ENCODE measurements at places on chromosomes 1 and 21. TPM values are rescaled to one million over a fixed set of nuclear protein-coding genes. Genes with fewer than 3 reads are reported as not detected.

DNA sequence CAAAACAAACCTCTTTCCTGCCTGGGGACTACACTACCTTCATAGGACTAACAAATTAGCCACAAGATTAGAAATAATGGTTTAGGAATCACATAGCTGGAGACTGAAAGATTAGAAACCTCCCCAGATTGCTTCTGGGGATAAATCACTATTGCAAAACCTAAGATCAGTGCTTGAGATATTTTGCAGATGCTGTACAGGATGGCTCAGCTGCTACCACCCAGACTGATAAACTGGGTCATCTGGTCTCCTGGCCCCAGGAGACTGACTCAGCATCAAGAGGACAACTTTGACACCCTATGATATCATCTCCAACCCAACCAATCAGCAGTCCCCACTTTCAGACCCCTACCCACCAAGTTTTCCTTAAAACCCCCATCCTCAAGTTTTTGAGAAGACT is 137.0 kb downstream of the LRRC53 start:
- no peaks in the 10 kb centered on the region for H3K36me3 ChIP-seq
- H3K4me1 ChIP-seq, result no peaks in the 10 kb centered on the region
- no peak overlapping the region for H3K27ac ChIP-seq
- no peak overlapping the region for H3K4me3 ChIP-seq
- DNase-seq, result no peak

DNA sequence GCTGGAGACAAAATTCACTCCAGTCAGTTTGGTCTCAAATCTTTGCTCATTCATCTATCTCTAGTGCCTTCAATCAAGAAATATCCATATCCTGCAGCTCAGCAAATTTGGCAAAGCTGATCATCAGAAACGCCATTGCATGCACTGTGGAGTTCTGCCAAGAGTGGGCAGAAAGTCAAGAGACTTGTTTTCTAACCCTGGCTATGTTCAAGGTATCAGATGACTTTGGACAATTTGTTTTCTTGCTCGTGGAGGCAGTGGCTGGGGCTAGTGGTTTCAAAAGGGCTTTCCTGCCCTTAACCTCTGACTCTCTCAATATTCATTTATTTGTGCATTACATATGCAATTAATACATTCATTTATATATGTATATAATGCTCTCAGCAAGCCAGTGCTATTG is 12.8 kb upstream of the LRRC52 start:
- no peaks in the 10 kb centered on the region for H3K4me1 ChIP-seq
- H3K27me3 ChIP-seq, result no peaks in the 10 kb centered on the region
- no peaks in the 10 kb centered on the region for H3K36me3 ChIP-seq
- no peak overlapping the region for H3K27ac ChIP-seq
- no peak for DNase-seq

DNA sequence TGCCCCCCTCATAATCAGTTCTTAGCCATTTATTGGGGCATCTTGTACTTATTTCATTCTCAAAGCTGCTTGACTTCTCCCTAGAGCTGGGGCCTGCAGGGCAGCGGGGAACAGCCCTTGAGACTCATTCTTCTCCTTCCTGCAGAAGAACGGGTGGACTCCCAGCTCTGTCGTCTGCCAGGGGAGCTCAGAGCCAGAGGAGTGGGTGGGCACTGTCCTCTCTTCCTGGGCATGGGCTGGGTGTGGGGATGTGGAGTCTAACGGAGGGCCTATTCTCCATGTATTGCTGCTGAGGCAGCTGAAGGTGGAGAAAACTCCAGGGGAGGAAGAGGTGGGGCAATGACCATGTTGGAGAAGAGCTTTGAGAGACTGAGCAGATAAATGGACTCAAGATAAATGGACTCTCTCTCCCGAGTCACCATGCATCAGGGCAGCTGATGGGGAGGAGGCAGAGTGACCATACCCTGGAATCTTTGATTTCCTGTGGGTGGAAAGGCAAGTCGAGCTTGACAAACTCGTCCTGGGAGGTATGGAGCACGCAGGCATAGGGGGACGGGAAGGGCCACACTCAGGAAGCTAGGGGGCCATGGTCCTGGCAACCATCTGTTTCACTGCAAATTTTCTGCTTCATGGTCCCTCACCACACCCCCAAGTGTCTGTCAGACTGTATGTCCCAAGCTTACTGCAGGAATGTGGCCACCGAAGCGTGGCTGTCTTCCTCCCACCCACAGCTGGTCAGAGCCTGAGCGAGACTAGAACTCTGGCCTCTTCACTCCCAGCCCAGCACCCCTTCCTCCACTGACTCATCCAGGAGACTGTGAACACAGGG is 56.9 kb upstream of the ATP2B4 start:
- H3K4me1 ChIP-seq, result no peaks in the 10 kb centered on the region
- no peak for DNase-seq
- no peaks in the 10 kb centered on the region for H3K27me3 ChIP-seq
- H3K27ac ChIP-seq, result no peak overlapping the region

DNA sequence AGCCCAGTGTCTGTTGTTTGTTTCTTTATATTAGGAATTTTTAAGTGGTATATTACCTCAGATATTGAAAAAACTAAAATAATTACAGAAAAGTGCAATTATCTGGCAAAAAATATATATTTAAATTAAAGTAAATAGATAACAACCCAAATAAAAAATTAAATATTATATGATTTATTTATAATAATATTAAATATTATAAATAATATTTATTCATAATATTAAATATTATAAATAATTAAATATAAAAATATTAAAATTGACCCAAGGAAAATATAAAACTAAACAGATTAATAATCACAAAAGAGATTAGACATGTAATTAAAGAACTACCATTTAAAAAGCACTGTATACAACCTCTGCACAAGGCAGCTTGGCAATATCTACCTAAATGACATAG is 331.9 kb upstream of the POGK start:
- DNase-seq, result no peak
- H3K27me3 ChIP-seq, result no peaks in the 10 kb centered on the region
- H3K27ac ChIP-seq, result no peak overlapping the region

DNA sequence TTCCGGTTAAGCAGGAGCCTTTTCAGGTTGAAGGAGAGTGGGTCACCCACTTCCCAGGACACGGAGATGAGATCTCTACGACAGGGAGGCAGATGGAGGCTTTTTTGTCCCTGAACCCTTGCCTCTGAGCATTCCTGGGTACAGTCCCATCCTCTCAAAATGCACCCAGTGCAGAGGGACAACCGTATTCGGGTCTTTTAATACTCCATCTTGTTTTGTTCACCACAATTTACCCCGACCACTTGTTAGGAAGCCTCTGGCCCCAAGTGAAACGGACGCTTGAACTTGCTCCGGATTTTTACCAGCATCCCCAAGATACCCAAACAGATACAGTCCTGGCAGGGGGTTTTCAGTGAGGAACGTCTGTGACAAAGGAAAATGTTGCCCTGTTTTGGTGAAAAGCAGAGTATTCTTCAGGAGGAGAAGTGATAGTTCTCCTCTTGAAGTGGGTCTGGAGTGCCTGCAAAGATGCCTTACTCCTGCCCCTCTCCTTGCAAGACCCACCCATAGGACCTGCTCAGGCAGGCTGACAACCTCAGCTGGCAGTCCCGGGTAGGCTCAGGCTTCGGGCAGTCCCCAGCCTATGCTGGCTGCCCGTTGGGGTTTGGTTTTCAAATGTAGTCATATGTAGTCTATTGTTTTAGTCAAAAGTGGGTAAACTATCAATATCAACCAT is 669 bp upstream of the ARL8A start:
- no peak for DNase-seq
- no peaks in the 10 kb centered on the region for H3K36me3 ChIP-seq
- H3K4me1 ChIP-seq, result peaks cover 23% of the 10 kb centered on the region
- peak overlapping the region; percentile 98 for H3K4me3 ChIP-seq
- peak overlapping the region; percentile 95 for H3K27ac ChIP-seq

GRCh38 chr21:15001857-15002606 is 62.8 kb downstream of the NRIP1 start:
- no peak overlapping the region for H3K4me3 ChIP-seq
- H3K27ac ChIP-seq, result no peak overlapping the region
- no peaks in the 10 kb centered on the region for H3K36me3 ChIP-seq
- H3K27me3 ChIP-seq, result no peaks in the 10 kb centered on the region

DNA sequence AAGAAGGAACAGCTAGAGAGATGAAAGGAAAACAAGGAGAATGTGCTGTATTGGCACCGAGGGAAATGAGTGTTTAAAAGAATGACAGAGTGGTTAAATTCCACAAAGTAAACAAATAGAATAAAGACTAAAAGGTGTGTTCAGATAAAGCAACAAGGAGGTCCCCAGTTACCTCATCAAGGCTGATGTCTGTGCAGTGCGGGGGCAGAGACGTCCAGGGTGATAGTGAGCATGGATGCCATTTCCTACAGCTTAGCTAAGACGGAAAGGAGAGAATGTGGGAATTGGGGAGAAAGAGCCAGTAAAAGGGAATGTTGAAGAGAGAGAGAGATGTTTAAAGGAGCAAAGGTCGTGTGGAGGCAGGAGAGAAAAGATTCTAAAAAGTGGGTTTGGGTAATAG is 15.5 kb downstream of the LMOD1 start:
- H3K27ac ChIP-seq, result no peak overlapping the region
- no peaks in the 10 kb centered on the region for H3K27me3 ChIP-seq
- H3K4me3 ChIP-seq, result no peak overlapping the region
- no peak for DNase-seq
- no peaks in the 10 kb centered on the region for H3K4me1 ChIP-seq
- H3K36me3 ChIP-seq, result no peaks in the 10 kb centered on the region

GRCh38 chr1:1628754-1629429 is 3.1 kb upstream of the MMP23B start:
- peak overlapping the region; percentile 26 for H3K27ac ChIP-seq
- peaks cover 7% of the 10 kb centered on the region for H3K36me3 ChIP-seq
- peaks cover 2% of the 10 kb centered on the region for H3K4me1 ChIP-seq
- peak overlapping the region; percentile 25 for H3K4me3 ChIP-seq
- DNase-seq, result no peak

DNA sequence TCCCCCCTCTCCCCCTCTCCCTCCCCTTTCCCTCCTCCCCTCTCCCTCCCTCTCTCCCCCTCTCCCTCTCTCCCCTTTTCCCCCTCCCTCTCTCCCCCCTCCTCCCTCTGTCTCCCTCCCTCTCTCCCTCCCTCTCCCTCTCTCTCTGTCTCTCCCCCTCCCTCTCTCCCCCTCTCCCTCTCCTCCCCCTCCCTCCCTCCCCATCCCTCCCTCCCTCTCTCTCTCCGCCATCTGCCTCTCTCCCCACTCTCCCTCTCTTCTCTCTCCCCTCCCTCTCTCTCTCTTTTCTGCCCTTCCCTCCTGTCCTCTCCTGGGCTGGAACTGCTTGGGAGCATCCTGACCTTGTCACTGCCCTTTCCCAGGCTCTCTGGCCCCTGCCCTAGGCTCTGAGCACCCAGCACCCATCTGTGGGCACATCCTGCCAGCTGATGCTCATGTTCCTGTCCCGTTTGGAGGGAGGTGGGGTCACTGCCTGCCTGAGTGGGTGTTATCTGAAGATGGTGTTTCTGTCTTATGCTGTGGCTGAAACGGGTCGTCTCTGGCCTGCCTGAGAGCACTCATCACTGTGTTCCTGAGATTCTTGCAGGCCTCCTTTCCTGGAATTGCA is 10.8 kb downstream of the FTCD start:
- peaks cover 6% of the 10 kb centered on the region for H3K27me3 ChIP-seq
- H3K36me3 ChIP-seq, result no peaks in the 10 kb centered on the region
- H3K27ac ChIP-seq, result no peak overlapping the region

DNA sequence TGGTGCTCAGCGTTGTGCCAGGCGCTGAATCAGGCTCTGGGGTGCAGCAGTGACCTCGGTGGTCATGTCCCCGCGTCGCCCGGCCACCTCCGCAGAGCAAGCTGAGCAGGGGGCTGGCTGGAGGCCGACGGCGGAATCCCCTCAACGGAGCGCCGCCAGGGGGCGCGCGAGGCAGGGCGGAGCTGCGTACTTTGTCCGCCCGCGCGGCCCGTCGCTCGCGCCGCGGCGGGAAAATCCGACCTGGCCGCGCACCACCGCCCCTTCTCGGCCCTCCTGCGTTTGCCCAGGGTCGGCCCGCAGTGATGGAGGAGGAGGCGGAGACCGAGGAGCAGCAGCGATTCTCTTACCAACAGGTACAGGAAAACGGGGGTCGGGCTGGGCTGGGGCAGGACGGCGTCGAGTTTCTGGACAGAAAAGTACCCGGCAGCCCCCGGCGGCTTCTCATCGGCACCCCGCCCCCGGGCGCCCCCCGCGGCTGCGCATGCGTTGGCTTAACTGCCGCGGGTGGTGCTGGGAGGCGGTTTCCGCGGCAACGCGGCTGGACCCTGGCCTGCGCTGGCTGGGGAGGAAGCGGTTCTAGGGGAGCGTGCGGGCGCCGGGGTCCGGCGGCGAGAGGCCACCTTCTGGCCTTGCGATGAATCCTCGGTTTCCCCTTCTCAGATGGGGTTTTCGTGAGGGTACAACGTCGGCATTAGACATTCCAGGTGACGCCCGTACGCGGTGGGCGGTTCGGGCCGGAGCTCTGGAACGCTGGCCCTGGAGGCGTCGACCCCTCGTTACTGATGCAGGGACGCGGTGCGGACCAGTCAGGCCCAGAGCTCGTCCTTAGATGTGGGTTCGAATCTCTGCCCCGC is at the start of gene CENPS:
Gene CENPS, plus strand, starts transcription at position 218 of the 854 bp plus-strand sequence. Its CDS starts 85 bp downstream, at position 303.
- H3K36me3 ChIP-seq, result no peaks in the 10 kb centered on the region
- peak within 1 kb of the TSS; percentile 77 for H3K27ac ChIP-seq
- peak within 1 kb of the TSS; percentile 92 for H3K4me3 ChIP-seq

GRCh38 chr1:207417076-207417475 is 37.1 kb upstream of the CR2 start:
- no peaks in the 10 kb centered on the region for H3K27me3 ChIP-seq
- no peaks in the 10 kb centered on the region for H3K4me1 ChIP-seq
- no peak overlapping the region for H3K4me3 ChIP-seq
- H3K36me3 ChIP-seq, result no peaks in the 10 kb centered on the region

- no peaks in the 10 kb centered on the region for H3K36me3 ChIP-seq
- H3K4me1 ChIP-seq, result no peaks in the 10 kb centered on the region
- H3K27me3 ChIP-seq, result no peaks in the 10 kb centered on the region
- no peak overlapping the region for H3K4me3 ChIP-seq
- DNase-seq, result no peak
These were observed 116.5 kb upstream of the LRRC7 start for GRCh38 chr1:69451196-69451595.

DNA sequence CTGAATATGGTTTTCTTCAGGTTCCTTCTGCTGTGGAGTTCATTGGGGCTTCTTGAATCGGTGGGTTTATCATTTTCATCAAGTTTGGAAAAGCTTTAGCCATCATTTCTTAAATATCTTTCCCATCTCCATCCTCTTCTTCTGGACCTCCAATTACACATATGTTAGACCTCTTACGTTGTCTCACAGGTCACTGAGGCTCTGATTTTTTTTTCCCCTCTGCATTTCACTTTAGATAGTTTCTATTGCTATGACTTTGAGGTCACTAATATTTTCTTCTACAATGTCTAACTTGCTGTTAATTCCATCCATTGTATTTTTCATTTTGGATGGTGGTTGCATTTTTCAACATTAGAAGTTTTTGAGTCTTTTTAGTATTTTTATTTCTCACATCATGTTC is 47.3 kb upstream of the CASZ1 start:
- no peaks in the 10 kb centered on the region for H3K27me3 ChIP-seq
- no peak overlapping the region for H3K27ac ChIP-seq
- no peaks in the 10 kb centered on the region for H3K36me3 ChIP-seq
- H3K4me1 ChIP-seq, result no peaks in the 10 kb centered on the region
- no peak for DNase-seq

The WDR4 gene
- total RNA-seq, result 18.4 TPM

The LRRC8B gene
- 22.3 TPM for total RNA-seq

The ABCA4 gene
- total RNA-seq, result 1.4 TPM

The UTS2 gene
- not detected for total RNA-seq

The KRTAP13-2 gene
- not detected for total RNA-seq

The EPHA10 gene
- total RNA-seq, result 1.4 TPM

The ALPL gene
- 164 TPM for total RNA-seq
